ENCODE measurements at places on chromosomes 7 and 10.

GRCh38 chr7:94971051-94971867, 63.9 kb downstream of the PPP1R9A start:
- no peaks in the 10 kb centered on the region for H3K27me3 ChIP-seq
- H3K4me1 ChIP-seq, result no peaks in the 10 kb centered on the region
- H3K36me3 ChIP-seq, result no peaks in the 10 kb centered on the region
- no peak overlapping the region for H3K27ac ChIP-seq
- no peak for DNase-seq

GRCh38 chr7:16563281-16564022, 36.8 kb downstream of the LRRC72 start:
- no peak overlapping the region for H3K27ac ChIP-seq
- peaks cover 4% of the 10 kb centered on the region for H3K4me1 ChIP-seq
- no peaks in the 10 kb centered on the region for H3K36me3 ChIP-seq
- peaks cover 6% of the 10 kb centered on the region for H3K27me3 ChIP-seq

- H3K4me3 ChIP-seq, result no peak overlapping the region
- H3K36me3 ChIP-seq, result no peaks in the 10 kb centered on the region
Measured at GRCh38 chr10:88781206-88781605, 21.3 kb upstream of the LIPM start.

GRCh38 chr10:111598433-111599059, 521.7 kb downstream of the ADRA2A start:
- no peaks in the 10 kb centered on the region for H3K27me3 ChIP-seq
- H3K4me3 ChIP-seq, result no peak overlapping the region
- peak; percentile 4 for DNase-seq

- H3K36me3 ChIP-seq, result no peaks in the 10 kb centered on the region
- no peaks in the 10 kb centered on the region for H3K27me3 ChIP-seq
- peak; percentile 61 for DNase-seq
- H3K4me1 ChIP-seq, result no peaks in the 10 kb centered on the region
- no peak overlapping the region for H3K4me3 ChIP-seq
- no peak overlapping the region for H3K27ac ChIP-seq
Measured at GRCh38 chr10:132319853-132320653, 11.9 kb upstream of the LRRC27 start.

DNA sequence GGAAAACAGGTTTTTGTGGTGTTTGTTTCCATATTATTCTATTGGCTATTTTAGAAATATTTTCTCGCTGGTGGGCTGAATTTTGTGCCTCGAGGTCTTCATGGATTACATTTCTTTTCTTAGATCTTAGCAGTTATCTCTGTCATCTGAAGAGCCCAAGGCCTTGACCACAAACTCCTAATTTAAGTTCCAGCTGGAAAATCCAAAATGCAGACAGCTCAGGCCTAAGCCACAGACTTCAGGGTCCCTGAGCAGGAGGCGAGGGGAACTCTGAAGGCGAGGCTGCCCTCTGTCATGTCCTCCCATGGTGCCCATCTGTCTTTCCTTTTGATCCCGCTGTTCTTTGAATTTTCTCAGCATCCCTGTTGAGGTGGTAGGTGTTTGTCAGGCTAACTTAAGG, 14.3 kb downstream of the DENND10 start:
- no peak overlapping the region for H3K27ac ChIP-seq
- H3K4me1 ChIP-seq, result peaks cover 4% of the 10 kb centered on the region
- peaks cover 62% of the 10 kb centered on the region for H3K36me3 ChIP-seq
- no peak for DNase-seq
- no peaks in the 10 kb centered on the region for H3K27me3 ChIP-seq
- no peak overlapping the region for H3K4me3 ChIP-seq

DNA sequence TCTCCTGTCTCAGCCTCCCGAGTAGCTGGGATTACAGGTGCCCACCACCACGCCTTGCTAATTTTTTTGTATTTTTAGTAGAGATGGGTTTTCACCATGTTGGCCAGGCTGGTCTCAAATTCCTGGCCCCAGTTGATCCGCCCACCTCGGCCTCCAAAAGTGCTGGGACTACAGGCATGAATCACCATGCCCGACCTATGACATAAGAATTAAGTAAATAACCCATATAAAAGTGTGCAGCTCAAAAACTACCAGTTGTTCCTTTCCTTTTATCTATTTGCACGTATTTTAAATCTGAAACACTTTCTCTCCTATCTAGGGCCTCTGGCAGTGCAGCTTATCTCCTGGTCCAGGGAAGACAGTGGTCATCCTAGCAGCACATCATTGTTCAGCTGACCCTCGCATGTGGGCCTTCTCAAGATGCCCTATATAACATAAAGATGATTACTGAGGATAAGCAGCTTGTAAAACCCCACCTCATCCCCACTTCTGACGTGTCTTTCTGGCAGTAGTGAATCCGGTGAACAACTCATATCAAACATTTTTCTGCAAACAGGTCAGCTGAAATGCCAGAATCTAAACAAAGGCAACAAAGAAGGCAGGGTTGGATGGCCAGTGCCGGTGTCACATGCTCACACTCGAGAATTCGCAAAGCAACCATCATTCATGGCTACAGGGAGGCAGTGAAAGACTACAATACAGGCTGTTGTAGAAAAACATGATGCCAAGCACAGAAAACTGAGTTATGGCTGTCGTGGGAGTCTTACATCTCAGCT, 36.0 kb upstream of the KCNIP2 start:
- no peak overlapping the region for H3K4me3 ChIP-seq
- no peaks in the 10 kb centered on the region for H3K27me3 ChIP-seq
- no peak overlapping the region for H3K27ac ChIP-seq
- no peak for DNase-seq
- H3K36me3 ChIP-seq, result peaks cover 3% of the 10 kb centered on the region

DNA sequence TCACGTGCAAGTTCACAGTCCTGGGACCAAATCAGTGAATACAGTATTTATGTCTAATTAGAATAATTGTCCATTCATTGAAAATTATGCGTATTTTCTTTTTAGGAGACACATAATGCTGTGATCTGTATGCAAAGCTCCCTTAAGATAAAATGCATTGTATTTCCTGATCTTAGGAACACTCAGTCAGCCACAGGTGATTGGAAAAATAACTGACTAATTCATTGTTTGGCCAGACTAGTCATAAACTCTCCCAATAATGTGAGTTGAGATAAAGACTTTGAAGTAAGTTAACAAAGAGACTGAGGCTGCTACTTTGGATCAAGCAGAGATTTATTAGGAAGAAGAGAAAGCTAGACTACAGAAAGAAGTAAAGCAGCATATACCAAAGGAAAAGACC, 182.2 kb downstream of the GNAI1 start:
- no peaks in the 10 kb centered on the region for H3K4me1 ChIP-seq
- no peak for DNase-seq
- H3K27me3 ChIP-seq, result no peaks in the 10 kb centered on the region
- H3K4me3 ChIP-seq, result no peak overlapping the region

GRCh38 chr7:113282875-113283274, 164.5 kb upstream of the SMIM30 start:
- no peaks in the 10 kb centered on the region for H3K27me3 ChIP-seq
- no peak overlapping the region for H3K4me3 ChIP-seq
- DNase-seq, result no peak
- H3K36me3 ChIP-seq, result no peaks in the 10 kb centered on the region
- no peak overlapping the region for H3K27ac ChIP-seq

DNA sequence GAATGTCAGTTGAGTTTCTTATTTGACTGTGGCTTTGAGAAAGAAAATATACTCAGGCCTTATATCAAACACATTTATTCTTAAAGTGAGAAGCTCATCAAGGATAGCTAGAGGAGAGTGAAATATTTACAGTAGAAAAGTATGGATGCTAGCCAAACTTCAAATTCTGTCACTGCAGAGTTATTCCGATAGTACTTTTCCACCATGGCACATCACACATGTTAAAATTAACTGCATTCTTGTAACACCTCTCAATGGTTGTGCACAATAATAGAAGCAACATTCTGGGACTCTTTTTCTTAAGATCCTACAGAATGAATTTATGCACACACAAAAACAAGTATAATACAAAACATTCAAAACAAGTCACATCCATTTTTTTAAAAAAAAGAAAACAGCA, 4.5 kb downstream of the PPP1R3C start:
- H3K27ac ChIP-seq, result no peak overlapping the region
- H3K27me3 ChIP-seq, result peaks cover 15% of the 10 kb centered on the region
- DNase-seq, result no peak
- H3K4me3 ChIP-seq, result no peak overlapping the region
- H3K4me1 ChIP-seq, result peaks cover 7% of the 10 kb centered on the region

- peak overlapping the region; percentile 100 for H3K4me3 ChIP-seq
- H3K4me1 ChIP-seq, result peaks cover 57% of the 10 kb centered on the region
- peak overlapping the region; percentile 99 for H3K27ac ChIP-seq
- no peak for DNase-seq
- H3K27me3 ChIP-seq, result no peaks in the 10 kb centered on the region
Measured at GRCh38 chr7:32890793-32891042, 842 bp downstream of the KBTBD2 start.

DNA sequence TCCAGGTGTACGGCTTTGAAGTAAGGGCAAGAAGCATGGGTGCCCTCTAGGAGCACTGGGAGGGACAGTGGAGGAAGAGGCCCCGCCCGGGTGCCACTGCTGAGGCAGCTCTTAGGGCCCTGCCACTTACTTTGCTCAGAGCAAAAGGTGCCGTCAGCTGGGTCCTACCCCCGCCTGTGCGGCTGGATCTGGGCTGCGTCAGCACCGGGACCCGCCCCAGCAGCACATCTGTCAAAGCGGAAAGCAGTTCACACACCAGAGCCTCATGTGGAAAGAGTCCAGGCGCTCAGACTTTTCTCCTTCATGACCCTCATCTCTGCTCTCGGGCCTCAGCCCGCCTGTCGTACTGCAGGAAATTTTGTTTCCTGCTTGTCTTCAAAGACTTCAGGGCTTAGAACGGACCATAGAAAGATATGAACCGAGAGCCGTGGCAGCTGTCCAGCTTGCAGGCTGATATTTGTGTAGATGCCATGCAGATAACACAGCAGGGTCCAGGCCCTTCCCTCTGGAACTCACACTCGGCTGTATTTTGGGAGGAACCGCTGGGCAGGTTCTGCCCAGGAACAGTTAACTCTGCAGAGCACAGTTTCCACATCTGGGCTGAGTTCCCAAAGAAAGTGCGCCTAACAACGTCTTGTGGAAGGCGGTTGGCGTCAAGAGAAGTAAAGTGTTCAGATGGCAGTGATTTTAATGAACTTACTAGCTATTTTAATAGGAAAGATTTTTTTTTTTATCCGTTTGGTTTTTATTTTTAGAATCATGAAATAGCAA, 44.3 kb upstream of the PRKAR1B start:
- DNase-seq, result no peak
- H3K4me3 ChIP-seq, result no peak overlapping the region
- H3K27me3 ChIP-seq, result no peaks in the 10 kb centered on the region
- no peak overlapping the region for H3K27ac ChIP-seq

- H3K27ac ChIP-seq, result no peak within 1 kb of the TSS
- H3K4me3 ChIP-seq, result peak within 1 kb of the TSS; percentile 32
- no peak for DNase-seq
- peaks cover 9% of the 10 kb centered on the region for H3K4me1 ChIP-seq
- peaks cover 10% of the 10 kb centered on the region for H3K27me3 ChIP-seq
- H3K36me3 ChIP-seq, result no peaks in the 10 kb centered on the region
Measured at GRCh38 chr10:97713339-97713825, at the start of gene MARVELD1. TSS of gene MARVELD1 (plus strand) at chr10:97713730. CDS start at chr10:97713877, 147 bp downstream.

DNA sequence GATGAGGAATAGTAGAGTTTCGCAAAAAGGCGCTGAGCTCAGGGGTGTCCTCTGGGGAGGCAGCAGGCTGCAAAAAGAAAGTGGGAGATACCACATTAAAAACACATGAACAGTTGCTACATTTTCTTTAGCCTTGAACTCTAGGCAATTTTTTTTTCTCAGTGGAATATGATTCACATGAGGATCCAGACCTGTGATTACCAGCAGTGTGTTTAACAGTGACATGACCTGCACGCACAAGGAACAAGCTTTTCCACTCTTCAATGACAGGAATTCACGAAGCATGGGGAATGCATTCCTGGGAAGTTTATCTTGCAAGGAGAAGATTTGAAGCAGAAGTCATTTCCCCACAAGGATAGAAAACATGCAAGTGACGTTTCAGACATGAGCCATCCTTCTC, 161.6 kb downstream of the ITGA8 start:
- DNase-seq, result no peak
- H3K36me3 ChIP-seq, result no peaks in the 10 kb centered on the region
- H3K27me3 ChIP-seq, result no peaks in the 10 kb centered on the region
- H3K4me1 ChIP-seq, result no peaks in the 10 kb centered on the region
- no peak overlapping the region for H3K4me3 ChIP-seq

DNA sequence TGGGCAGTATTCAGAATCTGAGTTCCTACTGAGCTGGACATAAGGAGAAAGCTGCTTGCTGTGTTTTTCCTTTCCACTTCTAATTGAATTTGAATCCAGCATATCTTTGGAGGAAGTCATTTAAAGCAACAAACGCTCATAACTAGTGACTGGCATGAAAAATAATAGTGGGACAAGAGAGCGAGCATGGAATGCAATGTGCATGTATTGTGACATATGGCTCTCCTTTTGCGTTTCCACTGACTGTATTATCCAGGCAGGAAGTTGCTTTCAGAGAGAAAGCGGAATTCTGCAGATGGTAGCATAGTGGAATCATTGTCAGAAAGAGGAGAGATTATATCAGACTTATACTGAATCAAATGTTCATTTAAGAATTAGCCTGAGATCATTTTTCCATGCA, 368.6 kb downstream of the REEP3 start:
- DNase-seq, result no peak
- no peak overlapping the region for H3K27ac ChIP-seq
- no peaks in the 10 kb centered on the region for H3K4me1 ChIP-seq
- H3K4me3 ChIP-seq, result no peak overlapping the region

- no peak overlapping the region for H3K27ac ChIP-seq
- H3K36me3 ChIP-seq, result no peaks in the 10 kb centered on the region
- no peak for DNase-seq
- H3K4me3 ChIP-seq, result no peak overlapping the region
Measured at GRCh38 chr7:157908006-157908782, 571.4 kb downstream of the DNAJB6 start.

- H3K4me1 ChIP-seq, result no peaks in the 10 kb centered on the region
- H3K4me3 ChIP-seq, result no peak overlapping the region
- no peaks in the 10 kb centered on the region for H3K27me3 ChIP-seq
- no peak for DNase-seq
Measured at GRCh38 chr7:28371846-28372245, 40.5 kb upstream of the CREB5 start.

DNA sequence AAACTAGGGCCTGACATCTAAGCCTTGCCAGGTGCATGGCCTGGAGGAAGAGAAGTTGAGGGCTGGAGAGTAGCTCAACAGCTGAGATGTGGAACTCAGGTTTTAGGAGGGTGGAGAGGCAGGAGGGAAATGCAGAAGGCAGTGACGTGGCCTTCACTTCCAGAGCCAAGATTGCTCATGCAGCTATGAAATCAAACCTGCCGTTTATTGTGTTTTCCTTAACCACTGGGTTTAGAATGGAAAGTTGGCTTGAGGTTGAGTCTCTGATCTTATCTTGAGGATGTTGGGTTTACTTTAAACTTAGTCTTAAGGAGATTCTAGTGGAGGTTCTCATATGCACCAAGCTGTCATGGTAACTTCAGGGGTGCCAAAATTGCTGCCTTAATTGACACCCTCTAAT, 178.6 kb downstream of the SORCS3 start:
- H3K36me3 ChIP-seq, result no peaks in the 10 kb centered on the region
- H3K4me1 ChIP-seq, result no peaks in the 10 kb centered on the region
- no peaks in the 10 kb centered on the region for H3K27me3 ChIP-seq
- no peak for DNase-seq

GRCh38 chr7:142088022-142088714, 23.4 kb upstream of the MGAM2 start:
- no peaks in the 10 kb centered on the region for H3K27me3 ChIP-seq
- no peaks in the 10 kb centered on the region for H3K4me1 ChIP-seq
- H3K4me3 ChIP-seq, result no peak overlapping the region
- H3K27ac ChIP-seq, result no peak overlapping the region
- no peak for DNase-seq

GRCh38 chr10:99975942-99976809, 33.6 kb downstream of the DNMBP start:
- no peak overlapping the region for H3K4me3 ChIP-seq
- no peaks in the 10 kb centered on the region for H3K4me1 ChIP-seq
- no peak for DNase-seq
- H3K36me3 ChIP-seq, result no peaks in the 10 kb centered on the region
